Cardiac muscle cell (in vitro differentiated cells and primary cell): ENCODE measurements at places on chromosomes 4 and X.

DNA sequence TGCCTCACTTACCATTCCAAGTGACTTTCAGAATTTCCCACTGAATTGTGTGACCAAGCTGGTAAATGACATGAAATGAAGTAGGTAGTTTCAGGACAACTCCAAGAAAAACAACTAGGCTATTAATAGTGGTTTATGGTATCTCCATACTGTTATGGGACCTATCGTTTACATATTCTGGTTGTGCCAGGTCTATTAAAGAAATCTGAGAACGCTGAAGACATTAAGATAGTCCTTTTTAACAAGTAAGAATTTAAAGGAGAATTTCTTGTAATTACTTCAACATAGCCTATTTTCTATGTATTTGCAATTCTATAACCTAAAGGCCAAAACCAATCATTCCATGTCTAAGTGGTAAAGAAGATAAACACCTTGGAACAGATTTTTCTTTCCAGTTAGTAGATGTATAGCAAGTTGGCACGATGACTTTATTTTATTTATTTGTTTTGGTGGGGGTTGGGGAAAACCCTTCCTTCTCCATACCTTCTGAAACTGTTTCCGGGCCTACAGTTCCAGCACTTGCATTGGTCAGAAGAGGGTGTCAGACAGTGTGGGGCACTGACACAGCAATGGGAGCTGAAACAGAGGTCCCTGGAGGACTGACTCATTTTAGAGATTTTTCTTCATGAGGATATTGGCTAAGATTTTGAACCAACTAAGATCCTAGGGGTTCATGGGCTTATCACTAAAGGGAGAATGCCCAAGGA lies 7.6 kb upstream of the DCLK2 start:
- DNase-seq: no peak

DNA sequence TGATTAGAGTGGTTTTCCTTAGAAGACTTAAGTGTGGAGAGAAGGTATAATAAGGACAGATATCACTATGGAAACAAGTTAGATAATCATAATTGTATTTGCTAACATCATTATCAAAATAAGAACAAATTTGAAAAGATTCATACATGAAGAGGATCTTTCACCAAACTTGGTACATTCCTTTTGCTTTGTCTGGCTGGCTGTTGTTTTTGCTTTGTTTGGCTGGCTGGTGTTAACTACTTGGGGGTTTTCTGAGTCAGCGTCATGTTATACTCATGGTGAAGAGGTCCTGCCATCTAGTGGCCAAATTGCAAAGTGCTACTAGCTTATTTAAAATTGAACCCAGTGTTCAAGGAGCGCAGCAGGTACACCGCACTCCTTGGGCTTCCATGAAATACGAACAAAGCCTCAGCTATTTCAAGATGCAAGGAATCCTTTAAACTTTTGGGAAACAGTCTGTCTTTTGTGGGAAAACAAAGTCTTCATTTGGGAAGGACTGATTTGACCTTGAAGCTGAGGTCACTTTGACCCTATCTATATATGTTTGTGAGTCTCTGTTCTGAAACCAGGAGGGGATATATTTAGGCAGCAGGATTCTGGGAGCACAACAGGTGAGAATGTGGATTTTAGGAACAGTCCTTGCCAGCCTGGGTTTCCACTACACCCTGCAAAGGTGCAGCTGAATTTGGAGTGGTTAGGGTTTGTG lies 129.7 kb downstream of the PLS3 start:
- DNase-seq: peak; percentile 87

GRCh38 chr4:109014593-109015412 lies 251.9 kb upstream of the ETNPPL start:
- DNase-seq: no peak

DNA sequence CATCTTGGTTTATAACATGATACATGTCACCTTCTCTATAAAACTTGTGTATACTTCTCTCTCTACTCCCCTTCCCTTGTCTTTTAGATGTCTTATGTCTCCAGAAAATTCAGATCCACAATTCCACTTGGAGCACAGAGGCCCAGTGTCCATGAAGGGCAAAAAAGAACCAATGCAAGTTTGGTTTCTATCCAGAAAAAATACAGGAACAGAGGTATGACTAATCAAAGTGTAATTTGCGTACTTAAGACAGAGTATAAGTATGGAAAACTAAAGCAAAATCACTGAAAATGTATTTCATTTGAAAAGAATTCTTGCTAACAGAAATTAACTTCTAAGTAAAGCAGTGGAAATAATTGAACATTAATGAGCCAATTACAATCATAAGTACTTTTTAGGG lies 46.2 kb downstream of the GUCY1B1 start:
- DNase-seq: peak; percentile 50

DNA sequence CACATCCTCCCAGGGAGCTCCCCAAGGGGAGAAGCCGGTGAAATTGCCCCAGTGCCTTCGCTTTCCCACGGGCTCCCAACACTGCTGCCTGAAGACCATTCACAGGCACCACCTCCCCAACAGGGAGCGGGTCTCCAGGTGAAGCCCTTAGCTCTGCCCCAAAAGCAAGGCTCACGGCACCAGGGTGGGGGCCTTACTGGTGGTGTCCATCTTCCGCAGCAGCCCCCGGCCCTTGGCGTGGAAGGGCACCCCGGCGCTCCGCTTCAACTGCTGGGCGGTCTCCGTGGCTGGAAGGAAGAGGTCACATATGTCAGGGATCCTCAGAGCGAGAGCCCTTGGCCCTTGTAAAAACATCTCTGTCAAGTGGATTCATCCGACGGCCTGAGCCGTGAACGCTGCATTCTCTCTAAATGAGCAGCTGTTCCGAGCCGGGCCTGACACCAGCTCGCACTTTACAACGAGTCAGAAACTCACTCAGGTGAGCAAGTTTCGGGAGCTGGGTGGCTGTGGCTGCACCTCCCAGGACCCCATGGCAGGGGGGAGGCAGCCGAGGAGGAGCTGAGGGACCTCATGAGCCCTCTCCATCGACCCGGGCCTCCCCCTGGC lies 20.9 kb downstream of the NELFA start:
- DNase-seq: no peak

GRCh38 chr4:127668770-127669169 lies 36.0 kb downstream of the INTU start:
- no peak for DNase-seq

- DNase-seq: no peak
These were observed 57.3 kb downstream of the EVC2 start for GRCh38 chr4:5651089-5651488.

- no peak for DNase-seq
These were observed 129.0 kb downstream of the TMEM47 start for GRCh38 chrX:34528081-34528480.
